ENCODE measurements at places on chromosomes 7 and 10.
A peak's percentile ranks its signal among the peaks of the same experiment; 100 is the strongest.

DNA sequence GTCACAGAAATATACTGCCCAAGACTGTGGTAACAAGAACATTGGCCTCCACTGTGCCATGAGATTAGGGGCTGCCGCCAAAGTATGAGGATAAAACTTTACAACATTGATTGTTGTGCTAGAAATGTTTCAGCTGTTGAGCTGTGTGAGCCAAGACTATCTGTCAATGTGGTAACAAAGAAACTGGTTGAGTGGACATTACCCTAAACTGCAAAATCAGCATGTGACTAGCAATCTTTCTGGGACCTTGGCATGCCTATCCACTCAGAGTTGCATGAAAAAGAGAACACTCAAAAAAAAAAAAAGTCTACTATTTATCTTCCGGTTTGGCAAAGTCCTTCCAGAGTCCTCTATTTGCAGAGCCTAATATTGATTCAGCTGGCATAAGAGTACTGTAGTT lies 605.6 kb upstream of the CNTNAP2 start:
- DNase-seq = no peak

DNA sequence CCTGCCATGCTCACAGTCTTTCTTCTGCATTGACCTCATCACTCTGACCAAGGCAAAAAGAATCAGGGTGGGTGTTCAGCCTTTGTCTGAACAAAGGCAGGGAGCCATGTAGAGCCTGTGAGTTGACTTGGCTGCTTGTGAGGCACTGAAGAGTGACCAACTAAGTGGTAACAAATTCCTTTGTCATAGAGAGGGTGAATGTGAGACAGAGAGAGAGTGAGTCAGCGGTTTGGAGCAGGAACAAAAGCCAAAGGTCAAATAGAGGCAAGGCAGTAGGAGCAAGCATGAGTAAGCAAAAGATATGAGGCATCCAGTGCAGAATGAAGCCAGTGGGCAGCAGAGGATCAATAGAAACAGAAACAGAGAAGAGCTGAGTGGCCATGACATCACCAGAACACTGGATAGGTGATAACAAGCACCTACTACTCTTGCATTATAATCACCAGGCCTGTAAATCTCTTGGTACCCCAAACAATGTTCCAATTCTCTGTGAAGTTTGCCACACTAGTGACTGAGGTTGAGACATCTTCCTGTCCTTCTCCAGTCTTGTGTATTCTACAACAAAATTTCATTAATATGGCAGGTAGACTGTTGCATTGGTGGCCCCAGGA lies 116.2 kb upstream of the LAMB4 start:
- DNase-seq = peak; percentile 20

GRCh38 chr7:139648941-139649425 lies 125.5 kb downstream of the CLEC2L start:
- peak; percentile 80 for DNase-seq

- no peak for DNase-seq
Observed at GRCh38 chr7:92708111-92709042, 118.2 kb upstream of the FAM133B start.

- no peak for DNase-seq
Observed at GRCh38 chr7:121037957-121038716, 49.6 kb downstream of the CPED1 start.

GRCh38 chr10:121284936-121285335 lies 313.3 kb downstream of the FGFR2 start:
- DNase-seq = no peak

DNA sequence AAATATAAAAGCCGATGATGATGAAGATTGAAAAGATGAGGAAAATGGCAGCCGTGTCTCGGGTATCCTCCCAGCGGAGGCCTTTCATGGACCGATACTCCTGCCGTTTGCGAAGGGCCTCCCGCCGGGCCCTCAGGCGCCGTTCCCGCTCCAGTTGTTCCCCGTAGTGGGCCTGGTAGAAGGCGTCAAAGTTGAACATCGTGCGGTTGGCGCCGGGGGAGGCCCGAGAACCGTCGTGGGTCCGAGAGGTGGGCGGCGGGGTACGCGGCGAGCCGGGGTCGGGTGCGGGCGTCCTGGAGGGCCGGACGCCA lies 553 bp downstream of the DNAJC30 start:
- no peak for DNase-seq

DNA sequence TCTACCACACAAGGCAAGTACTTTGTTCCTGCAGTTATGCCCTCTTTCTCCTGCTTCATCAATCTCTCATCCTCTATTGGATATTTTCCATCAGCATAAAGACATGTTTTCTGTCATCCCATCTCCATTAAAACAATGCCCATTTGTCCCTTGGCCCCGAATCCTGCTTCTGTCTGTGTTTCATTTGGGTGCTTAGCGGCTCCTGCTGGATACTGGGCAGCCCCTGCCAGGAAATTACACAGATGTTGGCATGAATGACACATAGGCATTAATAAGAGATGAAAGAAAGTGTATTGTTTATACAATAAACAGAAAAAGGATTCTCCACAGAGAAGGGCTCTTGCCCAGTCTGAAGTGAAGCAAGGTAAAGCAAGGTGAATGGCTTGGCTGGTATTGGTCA lies 765.3 kb downstream of the REEP3 start:
- DNase-seq = no peak

DNA sequence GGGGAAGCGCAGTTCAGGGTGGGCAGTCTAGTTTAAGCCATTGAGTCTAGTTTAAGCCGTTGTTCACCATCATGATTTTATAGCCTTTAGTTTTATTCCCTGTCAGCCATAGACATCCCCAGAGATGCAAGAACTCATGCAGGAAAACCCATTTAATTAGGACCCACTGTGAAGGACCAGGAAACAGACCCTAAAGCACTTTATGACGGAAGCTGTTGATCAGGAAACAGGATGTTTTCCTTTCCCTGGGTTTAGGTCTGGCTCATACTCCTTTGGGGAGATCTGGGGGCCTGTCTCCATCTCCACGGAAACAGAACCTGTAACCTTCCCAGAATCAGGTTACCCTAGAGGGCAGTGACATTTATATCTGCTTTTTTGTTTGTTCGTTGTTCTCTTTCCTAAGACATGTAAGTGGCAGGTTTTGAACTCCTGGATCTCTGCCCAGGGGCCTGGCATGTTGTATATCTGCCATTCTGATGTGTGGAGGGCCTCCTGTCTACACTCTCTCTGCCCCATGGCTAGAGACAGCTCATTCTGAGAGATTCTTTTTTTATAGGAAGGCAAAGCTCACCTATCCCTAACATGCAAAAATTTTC lies 657.2 kb upstream of the GALNT17 start:
- no peak for DNase-seq

DNA sequence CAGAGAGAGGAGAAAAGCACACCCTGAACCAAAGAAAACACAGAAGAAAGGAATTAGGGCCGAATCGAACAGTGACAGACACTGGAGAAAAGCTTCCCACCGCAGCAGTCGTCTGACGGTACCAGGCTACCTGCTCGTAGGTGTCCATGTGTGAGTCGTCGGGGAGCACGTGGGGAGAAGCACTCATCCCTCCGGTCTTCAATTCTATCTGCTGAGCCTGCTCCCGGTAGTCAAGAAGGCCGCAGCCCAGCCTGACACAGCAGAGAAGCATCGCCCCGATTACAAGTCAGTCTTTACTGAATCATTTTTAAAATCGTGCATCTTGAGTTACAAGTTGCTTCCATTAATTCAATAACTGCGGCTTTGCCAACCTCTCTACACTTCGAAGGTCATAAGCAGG lies 24.5 kb downstream of the PITRM1 start:
- DNase-seq = no peak

- no peak for DNase-seq
Observed at GRCh38 chr7:113099284-113099919, 12.8 kb upstream of the GPR85 start.

- DNase-seq = no peak
Observed at GRCh38 chr10:12638103-12638502, 288.8 kb downstream of the CAMK1D start.

- DNase-seq = no peak
Observed at GRCh38 chr10:22579826-22580225, 134.6 kb downstream of the PIP4K2A start.

GRCh38 chr7:23011222-23011924 lies 2.6 kb downstream of the HYCC1 start:
- no peak for DNase-seq

DNA sequence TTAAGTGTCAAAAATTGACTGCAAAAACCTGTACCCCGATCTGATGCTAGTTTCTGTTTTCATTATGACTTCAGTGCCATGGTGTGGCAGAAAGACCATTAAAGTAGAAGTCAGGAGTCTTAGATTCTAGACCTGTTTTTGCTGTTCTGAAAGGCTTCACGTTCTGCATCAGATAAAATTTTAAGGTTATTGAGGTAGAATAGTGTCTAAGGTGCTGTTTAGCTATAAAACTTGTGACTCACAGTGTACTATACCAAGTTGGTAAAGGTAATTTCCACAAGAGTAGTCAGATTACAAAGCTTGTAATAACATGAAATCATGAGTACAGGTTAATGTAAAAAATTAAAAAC lies 38.6 kb downstream of the ZNRF2 start:
- DNase-seq = no peak

Data from suppressor macrophage treated with lipopolysaccharide for 1 hour (primary cell).